ENCODE measurements at places on chromosomes 2 and 18.

- no peak for DNase-seq
Measured at GRCh38 chr2:101200676-101201075, 49.5 kb upstream of the TBC1D8 start.

DNA sequence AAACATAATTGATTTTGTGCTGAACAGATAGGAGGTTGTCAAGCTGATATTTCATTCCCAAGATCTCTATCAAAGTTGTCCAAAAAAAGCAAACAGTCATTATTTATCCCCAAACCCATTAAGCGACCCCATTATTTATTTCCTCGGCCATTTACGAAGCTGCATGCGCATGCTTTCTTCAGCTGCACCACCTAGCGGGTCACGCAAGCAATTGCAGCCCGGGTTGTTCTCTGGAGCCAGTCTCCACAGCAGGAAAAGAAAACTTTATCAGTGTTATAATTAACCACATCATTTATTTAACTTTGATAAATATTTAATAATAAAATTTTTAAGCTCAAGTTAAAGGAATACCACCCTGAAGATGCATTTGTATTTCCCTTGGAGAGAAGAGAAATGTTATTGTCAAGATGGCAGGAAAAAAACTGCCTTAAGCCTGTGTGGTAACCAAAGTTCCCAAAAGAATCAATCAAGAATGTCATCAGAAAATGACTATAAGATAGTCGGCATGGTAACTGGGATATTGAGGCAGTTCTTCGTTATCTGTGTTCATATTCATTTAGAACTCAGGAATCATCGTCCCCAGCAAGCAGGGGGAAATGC, 304.7 kb downstream of the FBXO15 start:
- DNase-seq = peak; percentile 29

GRCh38 chr18:36610661-36611060, 218.1 kb downstream of the TPGS2 start:
- no peak for DNase-seq

GRCh38 chr2:69628325-69629021, 15.1 kb downstream of the AAK1 start:
- no peak for DNase-seq

- DNase-seq = no peak
Measured at GRCh38 chr2:139940686-139941085, 1160.5 kb upstream of the NXPH2 start.

DNA sequence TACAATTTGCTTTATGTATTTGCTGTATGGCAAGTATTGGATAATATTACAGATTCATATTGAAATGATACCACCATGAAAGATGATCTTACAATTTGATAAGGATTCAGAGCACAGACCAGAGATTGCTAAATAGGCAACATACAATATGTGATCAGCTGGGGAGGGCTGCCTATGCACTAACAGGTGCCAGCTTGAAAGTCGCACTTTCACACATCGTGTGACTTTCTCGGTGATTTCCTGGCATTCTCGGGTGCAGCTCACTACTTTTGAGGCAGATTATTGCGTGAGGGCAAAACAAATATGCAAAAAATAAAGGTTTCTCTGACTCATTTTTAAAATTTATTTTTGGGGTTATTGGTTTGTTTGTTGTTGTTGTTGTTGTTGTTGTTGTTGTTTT, 36.0 kb downstream of the RBMS1 start:
- DNase-seq = no peak

DNA sequence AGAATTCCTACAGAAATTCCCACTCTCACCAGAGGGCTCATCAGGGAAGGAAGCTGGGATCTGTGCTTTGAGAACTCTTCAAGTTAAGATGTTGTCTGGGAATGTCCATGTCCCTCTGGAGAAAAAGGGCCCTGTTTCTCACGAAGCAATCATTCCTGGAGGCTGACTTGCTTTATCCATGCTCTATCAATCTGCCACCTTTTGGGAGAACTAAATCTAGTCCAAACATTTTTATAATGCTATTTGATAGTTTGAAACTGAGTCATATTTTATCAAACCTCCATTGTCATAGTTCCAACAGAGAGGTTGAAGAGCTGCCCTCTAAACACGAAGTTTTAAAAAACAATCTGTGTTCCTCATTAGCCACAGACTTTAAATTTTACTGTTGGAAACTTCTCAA, 219.2 kb downstream of the MTX2 start:
- DNase-seq = no peak

DNA sequence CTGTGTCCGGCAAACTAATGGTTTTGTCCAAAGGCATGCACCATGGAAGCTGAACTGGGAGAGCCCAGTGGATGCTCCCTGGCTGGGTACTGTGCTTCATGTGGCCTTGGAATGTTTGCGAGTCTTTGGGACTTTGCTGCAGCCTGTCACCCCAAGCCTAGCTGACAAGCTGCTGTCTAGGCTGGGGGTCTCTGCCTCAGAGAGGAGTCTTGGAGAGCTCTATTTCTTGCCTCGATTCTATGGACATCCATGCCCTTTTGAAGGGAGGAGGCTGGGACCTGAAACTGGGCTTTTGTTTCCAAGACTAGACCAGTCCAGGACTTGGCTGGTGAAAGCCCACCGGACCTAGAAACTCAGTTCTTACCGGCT, 1.7 kb downstream of the MARS2 start:
- no peak for DNase-seq

DNA sequence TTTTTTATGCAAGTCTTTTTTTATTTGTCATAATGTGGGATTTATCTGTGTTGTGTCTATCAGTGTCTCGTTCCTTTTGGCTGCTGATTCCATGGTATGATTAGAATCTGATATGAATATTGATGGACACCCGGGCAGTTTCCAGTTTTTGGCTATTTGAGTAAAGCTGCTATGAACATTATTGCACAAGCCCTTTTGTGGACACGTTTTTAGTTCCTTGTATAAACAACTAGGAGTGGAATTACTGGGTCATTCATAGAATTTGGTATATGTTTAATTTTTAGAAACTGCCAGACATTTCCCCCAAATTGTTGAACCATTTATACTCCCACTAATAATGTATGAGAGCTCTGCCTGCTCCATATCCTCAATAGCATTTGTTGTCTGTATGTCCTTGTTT, 26.6 kb downstream of the HK2 start:
- DNase-seq = no peak

DNA sequence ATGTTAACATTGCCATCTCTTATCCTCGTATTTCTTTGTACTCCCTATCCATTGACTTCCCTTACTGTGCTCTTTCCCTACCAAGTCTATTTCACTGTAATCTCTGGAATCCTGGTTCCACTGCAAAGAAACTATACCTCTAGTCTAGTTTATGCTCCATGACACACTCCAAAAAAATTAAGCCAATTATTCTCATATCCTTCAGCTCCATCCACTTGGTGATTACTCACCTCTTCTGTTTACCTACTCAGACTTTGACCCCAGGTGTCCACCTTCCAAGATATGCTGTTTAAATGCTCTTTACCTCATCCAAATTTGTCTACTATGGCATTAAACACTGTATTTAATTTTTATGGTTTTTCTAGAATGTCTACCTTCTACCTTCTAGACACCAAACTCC, 137.9 kb downstream of the ATAD2B start:
- DNase-seq = no peak

DNA sequence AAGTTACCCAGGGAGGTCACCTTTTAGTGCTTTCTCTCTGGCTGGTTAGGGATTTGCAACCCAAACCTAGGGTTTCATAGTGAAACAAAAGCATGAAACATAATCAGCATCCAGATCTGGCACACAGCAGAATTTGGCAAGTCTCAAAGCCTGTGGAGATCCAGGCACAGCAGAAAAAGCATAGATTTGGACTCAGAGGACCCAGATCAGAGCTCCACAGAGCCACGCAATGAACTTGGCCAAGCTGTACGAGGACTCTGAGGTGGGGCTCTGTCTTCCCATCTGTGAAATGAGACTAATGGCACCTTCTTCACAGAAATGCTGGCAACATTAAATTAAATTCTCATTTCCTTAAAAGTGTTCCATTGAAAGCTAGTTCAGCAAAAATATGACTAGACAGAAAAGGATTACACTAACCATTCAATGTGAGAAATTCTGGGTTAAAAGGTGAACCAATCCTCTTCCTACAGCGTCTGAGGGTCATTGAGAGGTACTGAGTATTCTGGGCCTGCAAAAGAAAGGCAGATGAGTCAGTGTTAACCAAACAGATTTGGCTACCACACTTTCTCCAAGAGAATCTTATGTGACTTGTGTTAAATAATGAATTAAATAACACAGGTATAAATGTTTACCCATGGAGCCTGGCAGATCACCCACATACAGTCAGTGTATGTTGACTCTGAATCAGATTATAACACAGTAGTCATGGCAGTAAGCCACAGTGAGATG, 266.3 kb downstream of the MREG start:
- DNase-seq = no peak

- no peak for DNase-seq
Measured at GRCh38 chr2:187372213-187372612, 75.8 kb downstream of the CALCRL start.

GRCh38 chr2:134433469-134433868, 179.6 kb downstream of the MGAT5 start:
- DNase-seq = no peak

- peak; percentile 54 for DNase-seq
Measured at GRCh38 chr2:130756053-130756873, 923 bp downstream of the AMER3 start.

DNA sequence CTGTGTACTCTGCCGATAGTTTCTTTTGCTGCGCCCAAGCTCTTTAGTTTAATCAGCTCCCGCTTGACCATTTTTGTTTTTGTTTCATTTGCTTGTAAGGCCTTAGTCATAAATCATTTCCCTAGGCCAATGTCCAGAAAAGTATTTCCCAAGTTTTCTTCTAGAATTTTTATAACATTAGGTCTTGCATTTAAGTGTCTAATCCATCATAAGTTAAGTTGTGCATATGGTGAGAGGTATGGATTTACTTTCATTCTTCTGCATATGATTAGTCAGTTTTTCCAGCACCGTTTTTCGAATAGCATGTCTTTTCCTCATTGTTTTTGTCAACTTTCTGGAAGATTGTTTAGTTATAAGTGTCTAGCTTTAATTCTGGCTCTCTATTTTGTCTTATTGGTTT, 484.8 kb upstream of the CNTNAP5 start:
- DNase-seq = no peak

DNA sequence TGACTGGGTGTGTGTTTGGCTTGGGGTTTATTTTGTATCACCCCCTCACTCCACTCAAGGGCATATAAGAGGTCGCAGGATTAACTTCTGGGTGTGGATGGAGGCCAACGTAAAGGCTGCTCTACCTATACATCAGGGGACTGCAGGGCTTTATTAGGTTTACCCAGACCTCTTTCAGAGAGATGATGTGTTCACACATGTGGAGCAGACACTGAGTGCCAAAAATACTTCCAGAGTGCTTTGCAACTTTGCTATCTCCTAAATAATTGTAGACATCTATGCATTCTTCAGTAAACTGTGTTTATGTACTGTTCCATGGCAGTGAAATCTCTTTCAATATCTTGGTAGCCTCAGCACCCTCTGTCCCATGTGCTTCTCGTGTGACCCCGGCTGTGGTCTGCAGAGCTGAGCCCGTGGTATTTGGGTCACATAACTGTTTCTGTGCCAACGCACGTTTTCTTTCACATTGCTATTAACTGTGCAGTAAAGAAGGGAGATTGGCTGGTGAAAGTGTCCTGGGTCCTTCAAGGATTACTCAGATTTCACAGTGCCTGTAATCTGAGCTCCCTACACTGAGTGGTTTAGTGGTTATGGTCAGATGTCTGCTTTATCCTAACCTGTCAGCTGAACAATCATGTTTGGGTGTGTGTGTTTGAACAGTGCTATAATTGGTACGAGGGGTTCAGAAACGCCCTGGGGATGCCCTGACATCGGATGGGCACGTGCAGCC, 208.1 kb downstream of the VAPA start:
- no peak for DNase-seq

- no peak for DNase-seq
Measured at GRCh38 chr18:26697186-26697884, 149.0 kb upstream of the KCTD1 start.

DNA sequence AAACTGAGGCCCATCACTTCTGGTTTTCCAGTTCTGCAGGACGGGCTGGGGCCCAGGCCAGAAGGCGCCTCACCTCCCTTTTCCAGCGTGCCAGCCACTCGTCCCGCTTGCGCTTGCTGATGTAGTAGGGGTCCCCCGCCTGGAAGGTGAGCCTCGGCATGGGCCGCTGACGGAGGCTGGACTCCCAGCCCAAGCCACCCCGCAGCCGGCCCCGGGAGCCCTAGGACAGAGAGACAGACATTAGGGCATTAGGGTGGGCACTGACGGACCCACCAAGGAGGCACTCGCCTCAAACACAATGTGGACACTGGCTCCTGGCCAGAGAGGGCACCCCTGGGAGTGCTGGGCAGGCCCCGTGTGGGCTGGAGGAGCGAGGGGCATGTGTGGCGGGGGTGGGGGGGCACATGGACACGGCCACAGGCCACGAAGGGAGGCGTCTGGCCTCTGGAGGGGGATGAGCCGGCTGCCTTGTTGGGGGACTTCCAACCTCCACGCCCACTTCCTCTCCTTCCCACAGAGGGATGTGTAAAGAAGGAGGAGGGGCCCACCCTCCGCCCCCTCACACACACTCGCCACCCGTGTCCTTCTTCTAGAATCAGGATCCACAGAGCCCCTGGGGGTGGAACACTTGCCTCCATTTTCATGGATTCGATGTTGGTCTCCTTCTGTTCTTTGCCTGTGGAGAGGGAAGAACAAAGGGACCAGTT, 66.7 kb downstream of the DNMT3A start:
- DNase-seq = no peak

DNA sequence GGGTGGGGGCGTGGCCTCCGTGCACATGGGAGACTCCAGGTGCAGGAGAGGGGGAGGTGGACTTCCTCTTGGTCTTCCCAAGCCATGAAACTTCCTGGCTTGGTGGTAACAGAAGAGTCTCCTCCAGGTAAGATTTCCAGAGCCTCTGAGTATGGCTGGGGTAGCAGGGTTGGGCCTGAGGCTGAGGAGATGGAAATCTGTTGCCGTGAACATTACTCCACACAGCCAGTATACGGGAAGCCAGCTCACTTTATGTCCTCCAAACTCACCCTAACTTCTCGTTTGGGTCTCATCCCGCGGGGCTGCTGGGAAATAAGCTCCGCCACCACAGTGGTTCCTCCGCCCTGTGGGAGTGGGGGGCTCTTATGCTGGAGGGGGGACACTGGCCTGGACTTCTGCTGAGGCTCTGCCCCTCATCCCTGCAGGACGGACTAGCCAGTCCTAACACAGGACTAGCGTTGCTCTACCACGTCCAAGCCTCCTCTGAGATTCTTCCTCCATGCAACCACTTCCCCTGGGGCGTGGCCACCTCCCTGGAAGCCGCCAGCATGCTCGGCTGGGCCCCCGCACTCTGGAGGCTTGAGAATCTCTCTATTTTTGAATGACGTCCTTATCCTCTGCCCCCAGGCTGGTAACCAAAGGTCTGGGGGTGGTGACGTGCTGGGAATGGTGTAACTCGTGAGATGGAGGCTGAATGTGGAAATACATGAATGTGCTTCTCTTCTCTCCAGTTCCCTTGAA, 777 bp upstream of the RAB17 start:
- no peak for DNase-seq
